ENCODE measurements at places on chromosomes 12 and 14.

GRCh38 chr12:6092784-6093722 is 31.4 kb downstream of the VWF start:
- no peak for DNase-seq

DNA sequence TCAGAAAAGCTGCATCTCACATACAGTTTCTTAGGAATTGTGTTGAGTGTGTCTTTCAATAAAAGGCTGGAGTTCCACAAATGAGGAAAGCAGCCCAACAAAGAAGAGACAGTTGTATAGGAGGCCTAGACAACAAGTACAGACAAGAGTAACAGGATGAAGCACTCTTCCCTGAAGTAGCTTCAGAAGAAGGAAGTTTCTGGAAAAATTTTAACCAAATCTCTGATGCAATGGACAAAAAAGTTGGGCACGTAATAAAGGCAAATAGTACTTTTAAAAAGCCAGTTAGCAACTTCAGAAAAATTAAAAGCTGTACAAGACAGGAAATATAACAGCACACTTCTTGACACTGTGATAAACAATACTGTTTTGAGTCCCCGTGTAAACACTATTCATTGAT is 134.1 kb upstream of the PLEKHG7 start:
- no peak for DNase-seq

- DNase-seq: no peak
Observed at GRCh38 chr12:95773320-95773719, 17.2 kb downstream of the NTN4 start.

- peak; percentile 82 for DNase-seq
Observed at GRCh38 chr14:49687942-49688700, at the start of gene POLE2. TSS of gene POLE2 (minus strand) at chr14:49688214. CDS start at chr14:49688203, 11 bp downstream.

GRCh38 chr14:61472011-61472672 is 150.8 kb downstream of the PRKCH start:
- no peak for DNase-seq

GRCh38 chr14:57480051-57480450 is 13.6 kb downstream of the CCDC198 start:
- no peak for DNase-seq

DNA sequence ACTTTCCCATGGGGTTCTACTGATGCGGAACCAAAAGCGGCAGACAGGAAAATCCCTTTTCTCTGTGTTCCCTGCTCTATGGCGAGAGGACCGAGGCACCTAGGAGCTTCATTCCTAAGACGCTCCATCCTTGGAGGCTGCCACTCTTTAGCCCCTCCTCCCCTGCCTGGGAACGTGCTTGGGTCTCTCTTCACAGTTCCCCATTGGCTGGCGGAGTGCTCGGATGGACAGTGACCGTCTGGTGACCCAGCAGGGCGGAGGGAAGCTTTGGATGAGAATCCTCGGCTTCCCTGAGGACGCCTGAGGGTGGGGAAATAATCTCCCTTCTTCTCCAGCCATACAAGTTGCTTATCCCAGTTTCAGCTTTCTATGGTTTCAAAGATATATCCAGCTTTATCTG is 37.3 kb downstream of the KCNA5 start:
- peak; percentile 90 for DNase-seq
